ENCODE measurements at places on chromosomes 2 and 18.

DNA sequence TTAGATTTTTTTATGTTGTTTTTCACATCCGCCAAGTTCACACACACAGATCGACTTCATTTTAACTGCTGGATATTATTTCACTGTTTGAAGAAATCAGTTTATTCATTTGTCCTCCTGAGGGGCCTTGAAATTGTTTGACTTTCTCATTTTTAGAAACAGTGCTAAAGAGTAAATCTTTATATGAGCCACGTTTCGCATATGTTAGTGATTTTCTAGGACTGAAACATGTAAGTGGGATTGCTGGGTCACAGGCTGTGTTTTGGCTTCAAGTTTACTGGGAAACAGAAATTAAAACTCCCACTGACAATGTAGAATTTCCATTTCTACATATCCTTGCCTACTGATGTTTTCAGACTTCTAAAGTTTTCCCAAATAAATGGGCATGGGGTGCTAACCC is 363.8 kb downstream of the NCKAP5 start:
- DNase-seq = no peak

GRCh38 chr2:230209422-230210051 is 10.2 kb downstream of the SP110 start:
- no peak for DNase-seq

GRCh38 chr18:48819781-48820482 is 130.8 kb downstream of the SMAD7 start:
- DNase-seq = no peak

GRCh38 chr2:232761301-232761907 is 15.0 kb downstream of the KCNJ13 start:
- peak; percentile 41 for DNase-seq

DNA sequence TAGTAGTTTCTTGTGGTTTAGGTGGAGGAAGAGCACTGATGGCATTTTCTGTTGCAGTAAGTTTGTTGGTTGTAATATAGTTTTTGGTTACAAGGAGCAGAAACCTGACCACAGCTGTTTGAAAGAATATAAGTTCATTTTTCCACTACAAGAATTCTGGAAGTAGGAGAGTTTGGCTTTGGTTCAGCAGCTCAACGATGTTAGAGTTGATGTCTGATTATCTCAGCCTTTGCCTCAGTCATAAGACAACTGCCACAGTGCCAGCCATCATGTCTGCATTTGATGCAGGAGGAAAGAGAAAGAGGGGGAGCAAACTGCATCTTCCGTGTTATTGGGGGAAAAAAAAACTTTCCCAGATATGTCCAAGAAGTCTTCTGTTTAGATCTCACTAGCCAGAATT is 119.1 kb downstream of the LYPD1 start:
- no peak for DNase-seq

- no peak for DNase-seq
These were observed 40.9 kb downstream of the UGP2 start for GRCh38 chr2:63882395-63883105.

DNA sequence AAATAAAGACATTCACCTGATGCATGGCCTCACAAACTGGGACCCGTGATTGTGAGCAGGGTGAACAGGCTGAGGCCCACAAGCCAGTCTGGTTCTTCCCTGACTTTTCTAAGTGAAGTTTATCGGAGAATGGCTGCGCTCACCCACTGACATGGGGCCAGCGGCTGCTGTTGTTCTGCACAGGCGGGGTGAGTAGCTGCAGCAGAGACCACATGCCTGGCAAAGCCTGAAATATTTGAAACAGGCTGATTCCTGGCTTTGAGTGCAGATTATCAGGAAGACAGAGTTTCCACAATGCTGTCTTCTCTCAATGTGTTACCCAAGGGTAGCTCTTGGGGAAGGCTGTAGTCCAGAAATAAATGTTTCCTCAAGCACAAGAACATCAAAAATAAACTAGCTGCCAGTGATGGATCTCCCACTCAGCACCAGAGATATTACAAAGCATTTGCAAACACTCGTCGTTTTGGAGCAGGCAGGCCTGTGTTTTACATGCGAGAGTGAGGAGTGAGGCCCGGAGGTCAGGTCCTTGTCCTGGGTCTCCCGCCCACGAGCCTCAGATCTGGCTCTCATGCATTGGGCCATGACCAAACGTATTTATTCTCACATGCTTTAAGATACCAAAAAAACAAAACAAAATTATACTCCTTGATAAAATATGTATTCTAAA is 647.1 kb downstream of the GALR1 start:
- DNase-seq = no peak

- no peak for DNase-seq
These were observed 13.7 kb upstream of the NEU4 start for GRCh38 chr2:241795021-241795999.

DNA sequence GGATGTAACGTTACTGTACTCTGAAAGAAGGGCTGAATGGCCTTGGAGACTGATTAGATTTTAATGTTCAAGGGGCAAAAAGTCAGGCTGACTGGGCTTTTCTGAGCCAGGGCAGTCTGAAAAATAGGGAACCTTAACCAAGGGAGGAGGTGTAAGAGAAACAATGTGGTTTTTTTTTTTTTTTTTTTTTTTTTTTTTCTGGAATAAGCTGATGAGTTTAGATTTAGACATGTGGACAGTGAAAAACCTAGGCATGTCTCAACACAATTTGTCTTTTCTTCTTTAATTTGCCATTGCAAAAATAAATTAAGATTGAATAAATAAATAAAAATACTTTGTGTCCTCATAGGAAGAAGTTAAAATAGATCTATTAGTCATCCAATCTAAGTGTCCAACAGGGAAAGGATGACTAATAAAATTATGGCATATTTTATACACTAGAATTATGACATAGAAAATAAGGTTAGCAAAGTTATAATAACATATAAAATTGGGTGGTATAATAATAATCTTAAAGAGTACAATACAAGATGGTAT is 237.6 kb upstream of the TRIB2 start:
- DNase-seq = peak; percentile 15

GRCh38 chr2:145228506-145228905 is 708.6 kb upstream of the ZEB2 start:
- peak; percentile 41 for DNase-seq

DNA sequence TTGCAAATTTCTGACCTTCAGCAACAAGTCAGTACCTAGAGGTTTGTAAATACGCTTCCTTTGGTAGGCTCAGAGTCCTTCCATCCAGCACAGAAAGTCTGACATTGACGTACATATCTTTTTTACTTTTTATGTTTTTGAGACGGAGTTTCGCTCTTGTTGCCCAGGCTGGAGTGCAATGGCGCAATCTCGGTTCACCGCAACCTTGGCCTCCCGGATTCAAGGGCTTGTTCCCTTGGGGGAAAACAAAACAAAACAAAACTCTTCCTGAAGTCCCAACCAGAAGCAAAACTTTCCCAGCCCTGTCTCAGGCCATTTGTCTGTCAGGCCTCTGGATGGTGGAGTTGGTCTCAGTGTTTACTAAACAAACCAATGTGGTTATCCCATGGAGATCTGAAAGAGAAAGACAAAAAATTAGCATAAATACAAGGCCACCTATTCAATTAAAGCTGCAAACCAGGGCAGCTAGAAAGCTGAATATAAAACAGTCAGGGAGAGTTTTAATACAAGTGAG is 29.6 kb upstream of the ATL2 start:
- no peak for DNase-seq

- DNase-seq = no peak
These were observed 16.7 kb upstream of the LYPD6B start for GRCh38 chr2:149021761-149022160.

GRCh38 chr18:35497027-35497369 is 762 bp downstream of the INO80C start:
- peak; percentile 51 for DNase-seq

DNA sequence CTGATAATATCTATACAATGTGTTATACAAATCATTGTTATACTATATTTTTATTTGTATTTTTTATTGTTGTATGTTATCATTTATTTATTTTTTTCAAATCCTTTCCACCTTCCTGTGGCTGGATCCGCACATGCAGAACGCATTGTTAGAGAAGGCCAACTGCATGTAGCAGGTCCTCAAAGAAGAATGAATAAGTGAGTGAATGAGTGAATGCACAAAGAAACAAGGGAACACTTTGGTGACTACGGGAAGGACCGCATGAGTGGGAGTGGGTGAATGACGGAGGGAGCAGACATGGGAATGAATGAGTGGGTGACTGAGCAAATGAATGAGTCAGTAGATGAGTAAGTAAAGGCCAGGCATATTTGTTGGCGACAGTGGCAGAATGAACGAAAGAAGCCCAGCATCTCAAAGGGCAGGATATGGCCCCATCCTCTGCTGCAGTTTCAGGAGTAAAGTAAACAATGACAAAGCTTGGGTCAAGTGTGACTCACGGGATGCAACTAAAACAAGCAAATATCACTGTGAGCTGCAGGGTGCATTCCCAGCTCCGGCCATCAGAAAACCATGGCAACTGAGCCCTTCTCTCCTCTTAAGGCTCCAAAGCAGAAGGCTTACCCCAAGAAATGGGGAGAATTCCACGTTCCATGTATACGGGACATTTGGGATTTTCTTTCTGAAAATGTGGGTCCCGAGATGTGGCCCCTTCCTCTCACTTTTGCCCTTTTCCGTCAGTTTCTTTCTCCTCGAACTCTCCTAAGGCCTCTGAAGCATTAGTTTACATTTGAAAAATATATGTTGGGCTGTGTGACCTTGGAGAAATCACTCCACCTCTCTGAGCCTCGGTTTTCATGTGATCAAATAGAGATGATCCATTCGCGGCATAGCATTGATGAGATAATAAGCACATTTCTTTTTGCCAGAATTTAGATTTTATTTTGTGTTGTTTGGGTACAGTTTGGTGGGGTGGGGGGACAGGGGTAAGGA is 24.5 kb downstream of the KCNF1 start:
- DNase-seq = peak; percentile 100

DNA sequence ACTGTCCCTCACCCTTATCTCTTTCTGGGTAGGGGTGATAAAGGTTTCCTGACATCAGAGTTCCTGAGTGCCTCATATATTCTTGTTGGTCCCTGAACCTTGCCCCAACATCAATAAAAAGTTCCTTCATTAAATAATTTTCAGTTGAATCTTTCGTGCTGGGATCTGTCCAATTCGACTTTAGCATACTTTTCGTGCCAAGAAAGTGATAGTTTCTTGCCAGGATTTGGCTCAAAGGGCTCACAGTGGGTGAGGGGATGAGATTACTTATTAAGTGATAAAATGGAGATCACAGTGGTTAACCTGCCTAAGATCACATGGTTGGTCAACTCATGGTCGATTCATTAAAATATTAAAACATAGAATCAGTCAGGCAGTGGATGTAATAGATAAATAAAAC is 93.8 kb upstream of the SLC8A1 start:
- no peak for DNase-seq

DNA sequence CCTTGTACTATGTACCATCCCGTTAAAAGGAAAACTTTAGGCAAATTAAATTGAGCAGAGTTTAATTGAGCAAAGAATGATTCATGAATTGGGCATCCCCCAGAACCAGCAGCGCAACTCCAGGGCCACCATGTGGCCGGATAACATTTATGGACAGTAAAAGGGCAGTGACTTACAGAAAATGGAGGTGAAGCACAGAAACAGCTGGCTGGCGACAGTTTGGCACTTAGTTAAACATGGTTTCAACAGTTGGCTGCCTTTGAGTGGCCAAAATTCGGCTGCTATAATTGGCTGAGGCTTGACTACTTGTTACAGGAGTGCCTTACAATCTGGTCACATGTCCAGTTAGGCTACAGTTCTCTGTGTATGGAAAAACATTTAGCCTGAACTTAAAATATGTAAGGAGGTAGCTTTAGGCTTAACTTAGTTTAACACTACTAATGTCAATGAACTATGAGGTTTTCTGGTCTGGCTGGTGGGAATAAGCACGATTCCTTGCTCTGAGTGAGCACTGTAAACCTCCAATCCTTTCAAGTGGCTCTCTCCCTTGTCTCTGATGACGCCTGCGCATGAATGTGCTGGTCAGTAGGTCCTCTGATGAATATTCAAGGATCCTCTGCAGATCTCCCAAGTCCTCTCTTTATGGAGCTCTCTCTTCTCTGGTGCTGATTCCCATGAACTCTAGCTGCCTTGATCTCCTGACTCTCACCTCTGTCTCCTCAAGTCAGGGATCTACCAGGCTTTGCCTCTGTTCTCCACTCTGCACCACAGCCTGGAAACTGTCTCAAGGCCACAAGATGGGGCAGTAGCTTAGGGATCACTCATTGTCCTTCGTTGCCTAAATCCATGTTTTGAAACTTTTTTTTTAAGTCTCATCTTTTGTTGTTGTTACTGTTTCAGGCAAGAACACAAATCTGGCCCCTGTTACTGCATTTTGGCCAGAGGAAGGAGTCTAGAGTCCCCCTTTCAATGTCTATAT is 24.4 kb upstream of the RAB31 start:
- DNase-seq = peak; percentile 70

- peak; percentile 68 for DNase-seq
These were observed 2.4 kb upstream of the INHBB start for GRCh38 chr2:120343433-120344105.

- no peak for DNase-seq
These were observed 553.6 kb upstream of the NRP2 start for GRCh38 chr2:205128726-205129125.

GRCh38 chr2:97913846-97914245 is 81.9 kb downstream of the TMEM131 start:
- DNase-seq = no peak

DNA sequence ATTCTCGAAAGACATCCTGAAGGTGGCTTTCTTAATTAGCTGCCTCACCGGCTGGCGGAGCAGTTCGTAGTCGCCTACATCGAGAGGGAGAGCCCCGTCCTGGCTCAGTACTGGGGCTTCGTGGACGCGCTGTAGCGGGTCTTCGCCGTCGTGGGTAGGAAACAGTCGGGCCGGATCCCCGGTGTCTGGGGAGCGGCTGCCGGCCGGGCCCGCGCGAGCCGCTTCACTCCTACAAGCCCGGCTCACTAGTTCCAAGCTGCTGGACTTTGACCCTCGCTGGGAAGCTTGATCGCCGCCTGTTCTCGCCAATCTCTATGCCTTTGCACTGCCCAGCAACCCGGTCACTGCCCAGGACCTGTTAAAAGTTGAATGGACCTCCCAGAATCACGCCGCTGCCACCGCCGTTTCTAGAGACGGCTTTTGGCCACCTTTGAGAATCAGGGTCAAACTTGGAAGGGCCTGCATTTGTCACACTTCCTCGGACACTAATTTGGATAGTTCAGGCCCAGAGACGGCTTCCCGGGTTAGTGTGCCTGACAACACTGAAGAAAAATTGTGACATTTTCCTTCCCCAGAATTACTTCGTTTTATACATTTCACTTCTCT is 41.4 kb upstream of the AKAIN1 start:
- peak; percentile 30 for DNase-seq

GRCh38 chr2:3827673-3828575 is 124.5 kb downstream of the DCDC2C start:
- DNase-seq = peak; percentile 36

All from IMR-90 (cell line).